Amygdala (tissue), 56 donors: ENCODE measurements at places on chromosomes 4 and X.

- DNase-seq: no peak
Measured at GRCh38 chrX:71859637-71860036, 51.0 kb upstream of the NHSL2 start.

- no peak for DNase-seq
Measured at GRCh38 chrX:133908223-133908955, 77.0 kb downstream of the GPC3 start.

DNA sequence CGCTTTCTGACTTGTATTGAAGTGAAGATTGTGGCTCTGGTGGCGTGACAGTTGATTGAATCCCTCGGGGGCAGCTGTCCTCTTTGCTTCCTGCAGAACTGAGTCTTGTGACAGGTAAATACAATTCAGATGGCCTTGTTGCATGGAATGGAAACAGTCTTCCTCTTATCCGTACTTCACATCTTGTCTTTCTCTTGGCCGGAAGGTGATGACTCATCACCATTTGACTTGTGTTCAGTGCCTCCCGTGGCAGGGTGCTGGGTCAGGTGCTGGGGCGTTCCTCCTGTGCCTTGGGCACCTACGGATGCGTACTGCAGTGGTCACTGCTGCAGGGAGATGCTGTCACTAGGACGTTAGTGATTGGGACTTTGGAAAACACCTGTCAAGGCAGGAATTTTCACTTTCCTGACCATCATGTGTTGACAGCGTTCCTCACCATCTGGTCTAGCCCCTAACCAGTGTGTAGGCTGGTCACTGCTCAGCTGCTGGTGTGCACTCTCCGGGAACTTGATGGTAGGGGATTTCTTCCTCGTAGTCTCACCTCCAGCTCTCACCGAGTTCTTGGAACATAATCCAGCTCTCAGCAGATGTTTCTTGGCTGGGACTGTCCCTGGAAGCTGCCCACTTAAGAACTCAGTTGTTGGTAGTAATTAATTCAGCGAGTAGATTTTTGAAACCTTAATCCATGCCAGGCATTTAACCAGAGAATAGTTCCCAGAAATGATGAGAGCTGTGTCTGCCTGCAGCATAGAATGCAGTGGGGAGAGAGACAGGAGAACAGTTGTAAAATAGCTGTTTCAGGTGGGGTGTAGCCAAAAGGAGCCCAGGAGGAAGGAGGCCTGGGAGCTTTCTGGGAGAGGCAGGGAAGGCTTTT, 7.2 kb downstream of the TBC1D14 start:
- no peak for DNase-seq

- no peak for DNase-seq
Measured at GRCh38 chrX:27883468-27884092, 75.8 kb downstream of the MAGEB10 start.
